Activated CD8-positive, alpha-beta memory T cell treated with anti-CD3 and anti-CD28 coated beads for 48 hours (primary cell): ENCODE measurements at places on chromosomes 4 and X.
A peak's percentile ranks its signal among the peaks of the same experiment; 100 is the strongest.

DNA sequence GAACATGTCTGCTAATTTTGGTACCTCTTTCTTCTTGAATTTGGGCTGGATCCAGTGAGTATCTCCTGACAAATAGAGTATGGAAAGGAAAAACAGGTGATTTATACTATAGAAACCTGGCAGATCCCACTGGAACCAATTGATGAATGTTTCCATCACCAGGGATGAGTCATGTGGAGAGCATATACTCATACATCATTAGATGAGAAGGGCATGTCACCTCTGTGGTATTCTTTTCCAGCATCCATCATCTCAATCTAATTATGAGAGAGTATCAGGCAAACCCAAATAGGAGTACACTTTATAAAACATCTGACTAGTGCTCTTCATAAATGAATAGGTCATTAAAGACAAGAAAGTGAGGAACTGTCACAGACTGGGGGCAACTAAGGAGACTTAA lies 90.7 kb downstream of the CLDN22 start:
- DNase-seq, result no peak

- DNase-seq, result no peak
These were observed 131.9 kb downstream of the FHIP1A start for GRCh38 chr4:151540728-151541388.

GRCh38 chrX:40104985-40105834 lies 7.5 kb upstream of the BCOR start:
- no peak for DNase-seq

DNA sequence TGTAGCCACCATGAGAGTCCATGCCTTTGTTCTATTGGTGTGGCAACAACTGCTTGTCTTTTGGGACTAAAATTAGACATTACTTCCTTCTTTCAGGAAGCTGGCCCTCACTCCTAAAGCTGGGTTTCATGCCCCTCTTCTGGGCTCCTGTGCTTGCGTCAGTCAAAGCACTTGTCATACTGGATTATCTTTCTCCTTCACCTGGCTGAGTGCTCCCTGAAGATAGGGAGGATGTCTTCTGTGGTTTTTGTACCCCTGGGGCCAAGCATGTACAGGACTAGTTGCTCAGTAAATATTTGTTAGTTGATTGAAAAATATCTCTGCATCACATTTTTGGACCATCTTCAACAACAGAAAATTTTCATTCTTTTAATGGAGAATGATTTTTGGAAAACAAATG lies 26.1 kb upstream of the LONRF3 start:
- no peak for DNase-seq

- no peak for DNase-seq
These were observed 76.7 kb upstream of the SLC4A4 start for GRCh38 chr4:71262161-71262560.

DNA sequence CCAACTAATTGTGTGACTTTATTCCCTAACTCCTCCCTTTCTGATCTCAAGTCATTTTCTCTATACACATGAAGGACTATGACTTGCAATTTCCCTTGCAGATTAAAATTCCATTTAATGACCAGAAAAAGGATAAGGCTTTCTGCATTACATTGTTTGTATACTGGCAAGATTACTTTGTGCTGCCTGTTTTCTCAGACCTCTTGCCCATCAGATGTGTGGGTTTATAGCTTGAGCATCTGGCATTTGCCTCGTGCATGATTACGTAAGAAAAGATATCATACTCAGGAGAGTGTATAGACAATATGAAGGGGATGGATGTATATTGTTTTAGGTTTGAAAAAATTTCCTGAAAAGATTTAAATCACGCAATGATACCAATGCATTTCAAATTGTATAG lies 593.8 kb upstream of the SLIT2 start:
- DNase-seq, result no peak

DNA sequence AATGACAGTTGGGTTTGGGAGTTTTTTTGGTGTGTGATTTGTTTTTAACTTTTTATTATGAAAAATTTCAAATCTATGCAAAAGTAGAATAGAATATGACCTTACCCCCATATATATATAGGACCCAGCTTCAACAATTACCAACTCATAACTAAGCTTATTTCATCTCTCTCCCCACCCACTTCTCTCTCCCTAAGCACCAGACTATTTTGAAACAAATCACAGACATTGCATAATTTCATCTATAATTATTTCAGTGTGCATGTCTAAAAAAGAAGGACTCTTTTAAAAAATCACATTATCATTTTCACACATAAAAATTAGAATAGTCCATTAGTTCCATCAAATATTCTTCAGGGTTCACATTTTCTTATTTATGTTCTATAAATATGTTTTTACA lies 28.3 kb upstream of the NKX6-1 start:
- DNase-seq, result no peak

- no peak for DNase-seq
These were observed 111.9 kb upstream of the EDNRA start for GRCh38 chr4:147368948-147369347.

DNA sequence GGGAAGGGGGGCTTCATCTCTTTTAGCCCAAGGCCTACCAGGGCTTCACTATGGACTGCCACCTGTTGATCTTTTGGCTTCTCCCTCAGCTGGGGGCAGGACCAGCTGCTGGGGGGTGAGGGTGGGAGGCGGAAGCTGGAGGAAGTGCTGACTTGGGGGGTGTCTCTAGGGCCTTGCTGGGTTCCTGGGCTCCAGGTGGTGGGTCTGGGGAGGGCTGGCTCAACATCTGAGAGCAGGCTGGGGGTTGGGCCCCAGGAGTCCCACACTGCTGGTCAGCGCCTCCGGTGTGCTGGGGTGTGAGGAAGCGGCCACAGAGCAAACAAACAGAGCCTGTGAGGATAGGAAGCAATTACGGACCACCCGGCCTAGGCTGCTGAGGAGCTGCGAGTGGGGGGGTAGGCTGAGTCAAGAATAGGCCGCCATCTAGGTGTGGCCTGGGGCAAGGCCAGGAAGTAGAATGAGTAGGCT lies 85.7 kb downstream of the EFNB1 start:
- DNase-seq, result no peak

DNA sequence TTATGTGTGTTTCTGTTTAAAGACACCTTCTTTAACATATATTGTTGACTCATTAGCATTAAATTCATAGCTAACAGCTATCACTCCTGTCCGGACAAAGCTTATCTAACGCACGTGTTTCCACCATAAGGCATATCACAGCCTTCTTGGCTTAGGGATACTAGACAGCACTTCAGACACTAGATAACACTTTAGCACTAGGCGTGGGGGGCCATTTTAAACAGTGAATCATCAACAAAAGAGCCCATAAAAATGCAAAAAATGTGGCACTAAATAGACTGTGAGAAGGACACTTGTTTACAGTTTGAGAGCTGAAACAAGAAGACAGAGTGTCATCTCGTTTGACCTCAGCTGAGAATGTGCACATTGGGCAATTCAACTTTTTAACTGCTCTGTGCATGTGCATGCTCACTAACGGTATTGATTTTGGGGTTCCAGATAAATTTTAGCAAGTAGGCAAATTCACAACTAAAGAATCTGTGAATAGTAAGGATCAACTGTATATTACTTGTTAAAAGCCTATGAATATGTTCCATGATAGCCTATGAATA lies 58.9 kb upstream of the RAI2 start:
- DNase-seq, result no peak

DNA sequence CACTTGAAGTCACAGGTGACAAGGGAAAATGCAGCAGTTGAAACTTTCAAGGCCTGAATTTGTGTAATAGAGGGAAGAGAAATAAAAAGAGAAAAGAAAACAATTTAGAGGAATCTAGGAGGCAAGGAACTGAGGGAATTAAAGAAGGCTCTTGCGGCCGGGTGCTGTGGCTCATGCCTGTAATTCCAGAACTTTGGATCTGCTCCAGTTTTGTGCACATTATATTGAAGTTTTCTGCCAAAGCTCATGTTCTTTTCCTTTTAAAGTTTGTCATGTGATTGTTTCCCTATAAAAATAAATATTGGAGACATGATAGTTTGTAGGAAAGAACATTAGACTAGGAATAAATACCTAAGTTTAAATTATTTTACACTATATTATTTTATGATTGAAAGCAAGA lies 433.9 kb upstream of the CPEB2 start:
- no peak for DNase-seq

- DNase-seq, result no peak
These were observed 51.7 kb downstream of the METTL14 start for GRCh38 chr4:118736900-118737299.

- no peak for DNase-seq
These were observed 883.0 kb downstream of the TECRL start for GRCh38 chr4:63526251-63526650.

GRCh38 chr4:87465739-87466366 lies 43.5 kb downstream of the NUDT9 start:
- DNase-seq, result no peak

- DNase-seq, result no peak
These were observed 29.0 kb upstream of the UGT2B4 start for GRCh38 chr4:69524706-69525105.

DNA sequence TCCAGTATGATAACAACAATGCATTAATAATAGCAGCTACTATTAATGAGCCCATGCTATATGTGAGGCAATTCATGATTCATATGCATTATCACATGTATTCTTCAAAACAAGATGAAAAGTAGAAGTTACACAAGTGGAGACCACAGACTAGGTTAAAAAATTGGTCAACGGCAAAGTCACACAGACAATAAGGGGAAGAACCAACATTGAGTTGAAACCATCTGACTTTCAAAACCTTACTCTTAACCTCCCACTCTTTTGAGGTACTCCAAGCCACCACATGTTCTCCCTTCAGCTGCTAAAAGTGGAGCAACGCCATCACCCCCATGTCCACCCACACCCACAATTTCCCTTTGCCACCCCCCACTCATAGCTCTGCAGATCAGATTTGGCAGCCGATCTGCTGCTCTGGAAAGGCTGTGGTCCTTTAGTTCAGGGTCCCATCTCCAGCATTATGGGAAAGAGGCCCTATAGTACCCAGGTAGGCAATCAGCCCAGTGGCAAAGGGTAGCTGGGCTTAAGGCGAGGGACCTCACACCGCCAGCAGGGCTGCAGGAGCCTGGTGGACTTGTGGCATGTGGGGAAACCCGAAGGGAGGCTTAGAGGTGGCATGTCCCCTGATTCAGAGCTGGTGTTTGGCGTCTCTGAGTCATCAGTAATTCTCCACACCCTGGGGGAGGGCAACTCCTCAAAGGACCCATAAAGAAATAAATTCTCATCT lies 33.5 kb upstream of the CYBB start:
- peak; percentile 11 for DNase-seq

DNA sequence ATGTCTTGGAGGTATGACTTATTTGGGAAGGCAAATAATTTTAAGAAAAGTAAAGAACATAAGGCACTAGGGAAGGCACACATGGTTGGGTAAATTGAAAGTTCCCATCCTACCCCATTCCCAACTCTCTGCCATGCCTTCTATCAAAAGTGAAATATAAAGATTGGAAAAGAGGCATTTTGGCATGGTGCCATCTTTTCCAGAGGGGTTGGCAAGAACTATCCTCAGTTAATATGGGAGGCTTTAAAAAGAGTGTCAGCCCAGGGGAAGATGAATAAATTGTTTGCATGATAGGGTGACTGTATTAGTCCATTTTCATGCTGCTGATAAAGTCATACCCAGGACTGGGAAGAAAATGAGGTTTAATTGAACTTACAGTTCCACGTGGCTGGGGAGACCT lies 150.8 kb upstream of the BOD1L1 start:
- DNase-seq, result no peak

- DNase-seq, result no peak
These were observed 91.0 kb downstream of the BEND2 start for GRCh38 chrX:18129690-18130089.

- DNase-seq, result no peak
These were observed 960.3 kb downstream of the C4orf33 start for GRCh38 chr4:130056286-130056685.

DNA sequence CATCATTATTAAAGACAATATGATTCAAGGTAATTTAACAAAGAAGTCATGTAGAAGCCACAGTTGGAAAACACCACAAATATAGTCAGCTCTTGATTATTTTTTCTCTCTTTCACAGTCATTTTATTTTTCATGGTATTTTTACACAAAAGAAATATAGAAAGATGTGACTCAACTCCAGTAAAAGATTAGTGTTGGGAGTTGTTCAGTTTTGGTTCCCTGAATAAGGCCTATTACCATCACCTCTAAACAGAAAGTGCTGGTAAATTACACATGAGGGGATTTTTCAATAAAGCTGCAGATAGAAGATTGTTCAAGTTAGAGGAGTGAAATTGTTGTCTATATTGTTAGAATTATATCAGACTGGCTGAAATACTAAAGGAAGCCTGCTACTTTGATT lies 107.0 kb downstream of the DDIT4L start:
- DNase-seq, result no peak

- DNase-seq, result no peak
These were observed 137.9 kb downstream of the GPC3 start for GRCh38 chrX:133847340-133847994.

- DNase-seq, result no peak
These were observed 19.5 kb downstream of the SMPX start for GRCh38 chrX:21738210-21738949.

GRCh38 chrX:70970482-70970995 lies 39.6 kb upstream of the SLC7A3 start:
- DNase-seq, result no peak
